SK-MEL-5 (cell line): ENCODE measurements at places on chromosomes 7 and 10. TPM values are rescaled to one million over a fixed set of nuclear protein-coding genes. Genes with fewer than 3 reads are reported as not detected.

DNA sequence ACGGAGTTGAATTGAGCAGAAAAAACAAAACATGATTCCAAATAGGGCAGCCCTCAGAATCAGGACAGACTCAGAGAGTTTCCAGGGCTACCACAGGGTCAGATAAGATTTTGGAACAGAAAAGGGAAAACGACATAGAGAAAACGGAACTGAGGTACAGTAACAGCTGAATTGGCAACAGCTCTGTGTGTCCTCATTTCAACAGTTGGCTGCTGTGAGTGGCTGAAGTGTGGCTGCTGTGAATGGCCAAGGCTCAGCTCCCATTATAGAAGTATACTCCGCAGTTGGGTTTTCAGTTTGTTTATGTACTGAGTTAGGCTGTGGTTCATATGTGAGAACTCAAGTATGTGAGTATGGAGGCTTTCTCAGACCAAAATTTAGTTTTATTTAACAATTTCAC, 32.0 kb downstream of the ANTXRL start:
- DNase-seq, result no peak

GRCh38 chr7:2445898-2446555, 30.2 kb downstream of the GRIFIN start:
- DNase-seq, result no peak

CDK14 gene
- total RNA-seq, result 2.0 and 2.3 TPM in 2 replicates

IQUB gene
- 0.18 TPM in 1 of 2 replicates, not detected in the other for total RNA-seq

PTN gene
- 1.3 and 1.8 TPM in 2 replicates for total RNA-seq
